Stimulated activated CD8-positive, alpha-beta memory T cell treated with anti-CD3 and anti-CD28 coated beads, Interleukin-15, amount 100 ng/mL, for 24 hours (primary cell): ENCODE measurements at places on chromosomes 1 and 21.

GRCh38 chr1:85660541-85660940, 47.7 kb downstream of the ZNHIT6 start:
- no peak for DNase-seq

GRCh38 chr1:25786887-25787759, 12.9 kb upstream of the SELENON start:
- no peak for DNase-seq

DNA sequence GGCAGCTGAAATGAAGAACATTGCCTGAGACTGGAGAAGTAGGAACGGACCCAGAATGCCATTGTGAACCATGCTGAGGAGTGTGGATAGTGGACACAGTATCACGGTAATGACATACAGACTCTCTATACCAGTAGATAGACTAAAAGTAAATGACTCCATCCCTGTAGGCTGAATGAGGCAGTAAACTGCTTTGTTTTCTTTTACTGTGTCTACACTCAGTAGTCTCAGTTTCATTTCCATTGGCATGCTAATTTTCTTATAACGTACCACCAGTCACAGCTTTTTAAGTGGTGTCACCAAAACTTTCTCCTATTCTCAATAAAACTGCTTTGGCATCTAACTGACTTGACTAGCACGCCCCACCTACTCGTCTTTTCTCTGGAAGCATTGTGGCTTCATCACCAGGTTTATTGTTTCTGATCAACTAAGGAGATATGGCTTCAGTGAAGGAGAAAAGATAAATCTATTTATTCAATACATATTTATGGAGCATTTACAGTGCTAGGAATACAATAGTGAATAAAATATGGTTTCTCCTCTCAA, 8.4 kb upstream of the ZNF697 start:
- no peak for DNase-seq

DNA sequence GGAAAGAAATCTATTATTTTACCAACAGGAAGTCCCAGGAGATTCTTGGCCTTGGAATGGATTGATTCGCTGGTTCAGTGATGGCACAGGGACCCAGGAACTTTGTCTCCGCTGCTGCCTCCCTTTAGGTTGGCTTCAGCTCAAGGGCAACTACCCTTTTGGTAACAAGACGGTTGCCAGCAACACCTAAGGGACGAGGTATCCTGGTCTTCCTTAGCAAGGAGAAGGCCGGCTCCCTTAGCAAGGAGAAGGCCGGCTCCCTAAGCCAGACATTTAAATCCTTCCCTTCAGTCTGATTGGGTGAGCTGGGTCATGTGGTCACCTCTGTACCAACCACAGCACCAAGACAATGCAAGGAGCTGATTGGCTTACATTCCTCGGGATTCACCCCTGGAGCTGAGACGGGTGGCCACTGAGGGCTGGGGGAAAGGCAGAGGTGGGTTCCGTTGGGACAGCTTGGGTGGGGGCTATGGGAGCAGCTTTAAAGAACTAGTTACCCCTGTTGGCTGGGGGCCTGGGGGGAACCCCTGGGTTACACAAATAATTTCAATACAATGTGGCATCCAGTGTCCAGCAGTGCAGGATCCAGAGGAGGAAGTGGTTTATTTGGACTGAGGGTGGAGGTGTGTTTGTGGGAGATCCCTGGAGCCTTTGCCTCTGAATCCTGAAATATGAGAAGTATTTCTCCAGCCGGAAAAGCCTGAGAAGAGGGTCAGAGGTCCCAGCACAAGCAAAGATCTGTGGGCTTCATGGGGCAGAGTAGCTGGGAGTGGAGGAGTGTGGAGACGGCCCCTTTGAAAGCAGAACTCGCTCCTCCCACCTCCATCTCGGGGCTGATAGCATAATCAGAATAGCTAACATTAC, 20.7 kb upstream of the CLIC4 start:
- DNase-seq, result no peak

- no peak for DNase-seq
Measured at GRCh38 chr1:111505641-111506119, 2.2 kb upstream of the ADORA3 start.

DNA sequence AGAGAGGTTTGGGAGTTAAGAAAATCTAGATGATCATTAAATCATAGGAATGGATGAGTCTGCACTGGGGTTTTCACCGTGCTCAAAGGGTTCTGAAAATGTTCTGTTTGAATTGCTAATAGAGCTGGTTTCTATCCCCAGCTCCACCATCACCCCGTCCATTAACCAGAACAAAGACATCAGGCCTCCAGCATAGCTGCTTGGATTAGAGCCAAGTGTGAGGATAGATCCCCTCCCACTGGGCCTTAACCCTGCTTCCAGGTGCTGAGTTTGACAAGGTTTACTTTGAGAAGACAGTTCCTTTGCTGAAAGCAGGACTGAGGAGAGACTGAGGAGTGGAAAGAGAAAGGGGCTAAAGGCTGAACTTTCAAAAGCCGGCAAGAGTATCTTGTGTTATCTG, 48.3 kb downstream of the MPZL1 start:
- no peak for DNase-seq

DNA sequence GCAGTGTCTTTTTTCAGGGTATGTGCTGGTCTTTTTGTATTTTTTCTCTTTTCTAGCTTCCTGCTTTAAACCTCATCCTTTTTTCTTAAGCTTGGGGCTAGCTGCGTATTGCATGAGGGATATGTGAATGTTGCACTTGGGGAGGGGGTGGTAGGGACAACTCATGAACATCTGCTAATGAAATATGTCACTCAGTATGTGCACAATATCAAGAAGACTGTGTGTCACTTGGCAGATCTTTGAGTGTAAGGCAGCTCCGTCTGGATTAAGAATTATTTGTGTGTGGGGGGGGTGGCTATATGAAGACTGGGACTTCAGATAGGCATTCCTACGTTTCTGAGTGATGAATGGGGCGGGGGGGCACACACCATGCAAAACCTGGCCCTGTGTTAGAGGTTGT, 170.4 kb upstream of the CACNA1E start:
- DNase-seq, result no peak

- DNase-seq, result no peak
Measured at GRCh38 chr1:165073185-165074007, 283.1 kb downstream of the LMX1A start.
